ENCODE measurements at places on chromosomes 6 and 20.
A peak's percentile ranks its signal among the peaks of the same experiment; 100 is the strongest.

DNA sequence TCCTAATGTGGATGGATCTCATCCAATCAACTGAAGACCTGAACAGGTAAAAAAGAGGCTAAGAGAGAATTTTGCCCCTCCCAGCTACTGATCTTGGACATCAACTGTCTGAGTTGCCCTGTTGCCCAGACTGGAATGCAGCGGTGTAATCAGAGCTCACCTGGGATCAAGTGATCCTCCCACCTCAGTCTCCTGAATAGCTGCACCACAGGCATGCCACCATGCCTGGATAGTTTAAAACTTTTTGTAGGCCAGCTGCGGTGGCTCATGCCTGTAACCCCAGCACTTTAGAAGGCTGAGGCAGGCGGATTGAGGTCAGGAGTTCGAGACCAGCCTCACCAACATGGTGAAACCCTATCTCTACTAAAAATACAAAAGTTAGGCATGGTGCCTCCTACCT, 34.9 kb upstream of the GCNT2 start:
- DNase-seq = no peak

DNA sequence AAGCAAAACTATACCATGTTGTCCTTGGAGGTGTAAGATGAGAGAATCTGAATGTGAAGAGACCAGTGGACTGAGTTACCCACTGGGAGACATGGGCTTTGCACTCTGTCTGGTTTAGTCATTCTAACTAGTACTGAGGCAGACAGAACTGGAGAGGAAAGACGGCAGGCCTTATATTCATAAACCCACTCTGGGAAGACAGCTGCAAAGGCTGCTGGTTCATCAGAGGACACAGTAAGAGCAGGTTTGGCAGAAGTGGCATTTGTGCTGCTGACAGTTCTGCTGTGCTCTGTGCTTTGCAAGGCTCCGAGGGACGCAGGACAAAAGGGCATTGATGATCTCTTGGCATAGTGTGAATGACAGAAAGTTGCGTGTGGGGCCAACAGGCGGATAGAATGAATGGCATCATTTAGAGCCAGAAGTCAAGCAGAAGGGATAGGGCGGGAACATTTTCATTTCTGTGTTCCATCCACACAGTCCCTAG, 142.3 kb upstream of the TENT5A start:
- no peak for DNase-seq

- no peak for DNase-seq
These were observed 166.4 kb downstream of the ADAT2 start for GRCh38 chr6:143283887-143284645.

- DNase-seq = no peak
These were observed 1.1 kb downstream of the USP45 start for GRCh38 chr6:99514089-99514488.

DNA sequence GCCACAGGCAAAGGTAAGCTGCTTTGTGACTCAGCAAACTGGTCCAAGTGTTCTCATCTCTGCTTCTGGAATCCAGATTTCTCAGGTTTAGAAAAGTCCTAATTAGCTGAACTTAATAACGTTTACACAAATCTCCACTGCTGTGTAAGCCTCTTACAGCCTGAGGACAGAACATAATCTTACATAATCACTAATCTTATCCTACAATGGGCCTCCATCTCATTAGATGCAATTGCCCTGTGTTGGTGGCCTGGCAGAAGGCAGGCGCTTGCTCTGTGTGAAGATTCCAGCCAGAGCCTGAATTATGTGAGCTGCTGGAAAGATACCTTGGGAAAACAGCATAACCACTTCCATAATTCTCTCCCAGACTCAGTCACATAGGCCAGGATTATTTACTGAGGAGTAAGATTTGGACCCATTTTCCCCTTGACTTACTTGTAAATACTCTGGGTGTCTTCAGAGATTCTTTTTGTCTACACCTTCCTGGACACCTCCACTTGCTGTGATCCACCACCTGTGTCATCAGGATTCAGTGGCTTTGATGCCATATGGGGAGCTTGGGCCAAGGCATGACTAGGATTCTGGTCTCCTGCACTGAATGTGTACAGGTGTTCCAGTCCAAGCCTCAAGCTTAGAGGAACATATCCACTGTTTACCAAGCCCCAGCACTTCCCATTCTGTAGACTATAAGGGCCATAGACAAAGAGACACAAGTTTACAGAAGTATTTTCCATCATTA, 104.4 kb downstream of the C6orf118 start:
- DNase-seq = no peak

- no peak for DNase-seq
These were observed 490 bp downstream of the MMUT start for GRCh38 chr6:49462599-49462926.

- DNase-seq = no peak
These were observed 128.5 kb downstream of the HFE start for GRCh38 chr6:26215585-26216358.

DNA sequence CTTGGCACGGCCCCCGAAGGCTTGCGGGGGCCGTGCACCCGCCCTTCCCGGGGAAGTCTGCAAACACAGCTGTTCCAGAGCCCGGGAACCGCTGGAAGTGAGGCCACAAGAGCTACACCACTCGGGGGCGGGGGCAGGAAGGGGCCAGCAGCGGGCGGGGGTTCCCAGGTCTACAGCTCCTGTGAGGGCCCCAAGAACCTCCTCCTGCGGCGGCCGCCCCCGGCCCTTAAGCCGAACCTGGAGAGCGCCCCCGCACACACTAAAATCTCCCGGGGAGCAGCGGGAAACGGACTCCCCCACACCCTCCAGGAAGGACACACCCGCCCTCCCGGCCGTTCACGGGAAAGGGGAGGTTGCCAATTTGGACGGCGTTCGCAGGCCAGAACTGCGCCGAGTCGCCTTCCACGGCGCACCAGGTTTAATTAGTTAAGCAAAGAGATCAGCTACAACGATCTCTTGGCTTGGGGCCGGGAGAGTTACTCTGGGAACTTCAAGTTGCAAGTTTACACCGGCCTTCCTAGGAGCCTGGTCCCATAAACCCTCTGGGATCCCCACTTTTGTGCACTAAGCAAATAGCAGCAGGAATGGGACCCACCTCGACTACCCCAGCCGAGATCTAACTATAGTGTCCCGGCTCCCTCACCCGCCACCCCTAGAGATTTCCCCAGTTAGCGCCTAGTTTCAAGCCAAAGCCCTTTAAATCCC, 1.7 kb downstream of the JAG1 start:
- peak; percentile 56 for DNase-seq

DNA sequence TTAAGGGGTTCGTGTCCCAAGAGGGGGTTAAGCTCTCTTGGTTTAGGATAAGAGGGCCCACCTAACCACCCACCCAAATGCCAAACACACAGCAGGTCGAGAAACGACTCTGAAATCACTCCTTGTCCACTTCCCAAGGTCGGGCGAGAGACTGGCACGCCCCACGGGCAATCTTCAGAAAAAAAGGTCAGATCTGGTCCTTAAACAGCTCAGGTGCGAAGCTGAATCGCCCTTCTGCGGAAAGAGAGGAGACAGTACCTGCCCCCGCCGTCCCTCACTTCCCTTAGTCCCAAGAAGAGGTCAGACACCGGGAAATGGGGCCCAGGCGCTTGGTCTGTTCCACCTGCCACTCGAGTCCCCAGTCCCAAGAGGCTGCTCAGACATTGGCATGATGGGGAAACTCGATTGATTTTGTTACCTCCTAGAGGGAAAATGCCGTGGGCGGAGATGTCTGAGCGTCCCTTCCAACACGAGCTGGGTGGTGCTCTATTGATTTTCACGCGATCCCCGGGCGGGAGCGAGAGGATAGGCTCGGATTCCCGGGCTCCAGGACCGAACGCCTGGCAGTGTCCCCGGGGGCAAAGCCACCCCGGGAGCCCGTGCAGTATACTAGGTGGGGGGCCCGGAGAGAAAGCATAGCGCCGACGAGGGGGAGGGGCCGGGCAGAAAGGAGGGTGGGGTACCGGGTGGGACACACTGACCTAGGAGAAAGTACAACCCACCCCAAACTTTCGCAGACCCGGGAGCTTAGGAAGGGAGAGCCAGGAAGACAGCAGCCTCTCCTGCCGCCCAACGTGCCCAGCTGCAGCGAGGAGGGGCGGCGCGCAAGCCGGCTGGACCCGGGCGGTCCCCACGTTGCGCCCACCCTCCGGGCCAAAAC, 1.1 kb upstream of the SAMD5 start:
- peak; percentile 43 for DNase-seq

- no peak for DNase-seq
These were observed 16.9 kb upstream of the SLC35F1 start for GRCh38 chr6:117890172-117890571.

DNA sequence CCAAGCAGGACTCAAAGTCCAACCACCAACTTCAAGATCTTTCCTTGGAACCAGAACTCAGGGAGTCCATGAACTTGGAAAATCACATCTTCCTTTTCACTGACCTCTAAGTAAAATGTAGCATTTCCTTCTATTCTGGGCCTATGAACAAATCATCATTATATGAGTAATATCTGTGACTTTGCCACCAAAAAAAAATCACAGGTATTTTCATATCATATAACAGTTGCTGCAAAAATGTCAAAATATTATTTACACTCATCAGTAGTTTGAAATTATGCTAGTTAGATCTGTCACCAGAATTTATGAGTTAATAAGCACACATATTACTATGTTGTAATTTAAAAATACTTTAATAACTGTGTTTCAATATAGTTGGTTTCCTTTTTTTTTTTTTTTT, 27.3 kb upstream of the TLDC2 start:
- DNase-seq = no peak

GRCh38 chr20:29878777-29879442, 1378.6 kb upstream of the DEFB115 start:
- no peak for DNase-seq

DNA sequence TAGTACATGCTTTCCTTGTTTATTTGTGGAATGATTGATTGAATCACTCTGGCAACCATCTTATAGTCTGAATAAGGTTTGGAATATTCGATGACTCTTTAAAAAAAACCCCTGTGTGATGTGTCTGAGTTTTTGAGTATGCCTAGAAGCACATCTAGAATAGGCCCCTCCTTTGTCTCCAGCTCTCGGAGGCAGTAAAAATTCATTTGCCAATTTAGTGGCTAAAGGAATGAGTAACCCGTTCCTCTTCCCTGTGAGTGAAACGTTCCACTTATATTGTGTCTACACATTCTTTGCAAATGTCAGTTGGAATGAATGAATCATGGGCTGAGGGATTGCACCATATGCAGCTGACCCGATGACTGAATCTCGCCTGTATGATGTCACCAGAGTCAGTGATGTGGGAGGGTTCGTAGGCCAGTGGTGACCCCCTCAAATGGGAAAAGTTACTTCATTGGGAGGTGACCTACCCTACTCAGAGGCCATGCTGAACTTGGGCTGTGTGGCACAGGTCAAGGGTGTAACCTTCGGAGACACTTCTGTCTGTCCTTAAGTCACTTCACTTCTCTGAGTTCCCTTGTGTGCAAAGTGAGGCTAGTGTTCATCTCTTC, 21.6 kb downstream of the MOCS3 start:
- DNase-seq = no peak

DNA sequence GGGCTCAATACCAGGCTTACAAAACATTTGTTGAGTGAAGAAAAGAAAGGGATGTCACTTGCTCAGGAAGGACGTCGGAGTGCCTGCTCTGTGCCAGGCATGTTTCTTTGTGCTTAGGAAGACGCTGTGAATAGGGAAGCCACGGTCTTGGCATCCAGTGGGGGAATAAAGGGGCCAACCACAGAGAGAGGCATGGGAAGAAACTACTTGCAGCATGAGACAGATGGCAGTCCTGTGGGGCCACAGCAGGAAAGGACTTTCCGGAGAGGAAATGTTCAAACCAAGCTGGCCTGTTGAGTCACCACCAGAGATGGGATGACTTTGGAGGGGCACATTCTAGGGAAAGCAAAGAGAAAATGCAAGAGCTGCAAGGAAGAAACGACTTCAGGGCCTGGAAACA, 173.2 kb downstream of the CDH26 start:
- no peak for DNase-seq

DNA sequence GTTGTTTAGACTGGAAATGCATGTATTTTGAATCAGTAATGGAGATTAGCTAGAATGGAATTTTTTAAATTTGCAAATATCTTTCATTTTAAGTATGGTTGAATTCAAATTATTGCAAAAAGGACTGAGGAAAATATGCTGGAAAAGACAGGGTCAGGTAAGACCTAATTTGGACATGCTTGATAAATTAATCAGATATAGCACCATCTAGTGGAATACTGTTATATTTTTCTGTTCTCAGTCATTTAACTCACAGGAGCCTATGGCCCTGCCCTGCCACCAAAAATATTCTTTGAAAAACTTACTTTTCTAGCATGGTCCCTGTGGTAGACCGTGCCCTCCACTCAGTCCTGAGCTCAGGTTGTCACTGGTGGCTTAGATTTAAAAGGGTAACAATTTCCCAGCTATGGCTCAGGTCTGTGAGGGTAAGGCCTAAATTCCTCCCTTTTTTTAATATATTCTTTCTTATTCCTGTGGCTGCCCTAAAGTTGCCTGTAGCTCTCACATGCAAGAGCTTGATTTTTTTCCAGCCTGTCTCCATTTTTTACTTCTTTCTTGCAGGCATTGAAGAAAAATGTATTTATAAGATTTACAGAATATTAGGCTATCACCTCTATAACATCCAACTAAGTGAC, 25.3 kb upstream of the KIAA1586 start:
- DNase-seq = no peak

GRCh38 chr20:47156301-47157137, 200.0 kb downstream of the ZMYND8 start:
- DNase-seq = no peak

- DNase-seq = peak; percentile 39
These were observed 754 bp upstream of the TMEM170B start for GRCh38 chr6:11536795-11537194.

DNA sequence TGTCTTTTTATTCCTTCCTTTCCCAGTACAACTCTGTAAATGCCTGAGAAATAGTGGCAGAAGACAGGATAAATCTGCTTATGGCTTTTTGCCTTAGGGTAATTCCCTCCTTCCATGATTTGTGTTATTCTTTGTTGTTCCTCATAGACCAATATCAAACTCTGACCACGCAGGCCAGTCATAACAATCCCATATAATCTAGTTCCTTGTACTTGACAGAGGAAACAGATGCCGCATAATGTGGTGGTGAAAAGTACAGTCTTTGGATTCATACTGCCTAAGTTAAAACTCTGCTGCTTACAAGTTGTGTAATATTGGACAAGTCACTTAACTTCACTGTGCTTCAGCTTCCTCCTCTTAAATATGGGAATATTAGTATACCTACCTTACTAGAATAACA, 8.2 kb upstream of the BAG2 start:
- no peak for DNase-seq

DNA sequence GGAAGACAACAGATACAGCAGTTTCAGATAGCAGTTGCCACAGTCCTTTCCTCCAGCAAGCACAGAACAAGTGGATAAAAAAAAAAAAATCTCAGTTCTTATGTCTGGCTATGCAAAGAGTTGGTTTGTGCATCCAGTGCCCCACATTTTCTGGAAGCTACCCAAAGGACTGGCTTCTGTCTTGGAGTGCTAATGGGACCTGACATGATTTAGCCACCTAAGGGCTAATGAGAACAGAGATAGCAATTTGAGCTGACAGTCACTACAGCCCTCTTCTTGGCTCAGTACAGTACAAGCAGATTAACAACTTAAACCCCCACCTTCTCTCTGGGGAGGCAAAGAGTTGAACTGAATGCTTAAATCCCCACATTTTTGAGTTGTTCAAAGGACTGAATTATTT, 976.8 kb downstream of the TBC1D32 start:
- DNase-seq = no peak
